ENCODE measurements at places on chromosomes 5 and 9.

- DNase-seq = no peak
Measured at GRCh38 chr5:12615141-12615820, 711.0 kb upstream of the CTNND2 start.

DNA sequence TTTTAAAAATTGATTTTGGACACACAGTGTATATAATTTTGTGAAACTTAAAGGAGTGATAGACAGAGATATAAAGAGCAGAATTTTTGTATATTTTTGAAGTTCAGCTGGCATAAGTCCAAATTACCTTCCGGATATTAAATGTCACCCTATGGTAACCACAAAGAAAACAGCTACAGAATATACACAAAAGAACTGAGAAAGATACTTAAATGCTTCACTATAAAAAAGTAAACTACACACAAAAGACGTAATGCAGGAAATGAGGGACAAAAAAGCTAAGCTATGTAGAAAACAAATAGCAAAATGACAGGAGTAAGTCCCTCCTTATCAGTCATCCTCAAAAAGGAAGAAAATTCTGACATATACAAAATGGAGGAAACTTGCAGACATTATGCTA lies 29.4 kb downstream of the HACD4 start:
- DNase-seq = peak; percentile 4

- DNase-seq = no peak
Measured at GRCh38 chr5:61177716-61178115, 15.4 kb upstream of the SMIM15 start.

- DNase-seq = no peak
Measured at GRCh38 chr9:136189394-136190236, 15.3 kb downstream of the LHX3 start.

GRCh38 chr9:135530146-135530545 lies 8.9 kb downstream of the LCN1 start:
- no peak for DNase-seq

DNA sequence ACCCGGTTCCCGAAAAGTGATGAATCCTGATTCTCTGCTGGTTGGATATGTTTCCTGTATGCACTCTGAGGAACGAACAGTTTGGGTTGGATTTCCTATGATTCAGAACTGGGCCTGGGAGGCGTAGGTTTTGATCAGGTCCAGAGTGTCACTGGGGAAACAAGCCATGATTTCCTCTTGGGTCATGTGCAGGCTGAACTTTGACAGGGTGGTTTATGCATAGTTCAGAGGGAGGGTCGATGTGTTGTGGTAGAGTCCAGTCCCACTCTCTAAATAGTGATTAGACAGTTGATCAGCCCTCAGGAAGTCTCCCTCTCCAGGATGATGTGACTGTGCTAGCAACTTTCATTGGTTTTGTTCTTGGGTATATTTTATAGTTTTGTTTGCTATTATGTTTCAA lies 17.4 kb downstream of the ATG10 start:
- DNase-seq = no peak

DNA sequence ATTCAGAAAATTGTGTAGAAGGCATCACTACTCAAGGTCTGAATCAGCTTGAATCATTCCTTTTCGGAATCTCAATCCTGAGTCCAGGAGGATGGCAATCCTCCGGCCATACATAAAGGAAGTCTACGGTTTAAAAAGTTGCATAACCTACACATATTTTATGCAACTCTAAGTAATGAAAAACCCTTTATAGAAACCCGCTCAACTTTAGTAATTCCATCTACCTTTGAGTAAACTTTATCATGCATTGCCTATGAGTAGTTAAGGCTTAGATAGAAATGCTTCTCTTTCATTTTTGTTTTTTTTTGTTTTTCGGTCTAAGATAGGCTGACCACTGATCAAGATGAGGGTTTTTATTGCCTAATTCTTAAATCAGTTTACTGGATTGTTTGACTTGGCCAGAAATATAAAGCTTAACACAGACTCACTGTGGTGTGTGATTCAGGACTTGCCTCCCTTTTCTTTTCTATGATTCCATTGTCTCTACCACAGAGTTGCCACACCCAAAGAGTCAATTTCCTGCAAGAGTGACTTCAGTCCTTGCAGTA lies 85.0 kb downstream of the LURAP1L start:
- no peak for DNase-seq

DNA sequence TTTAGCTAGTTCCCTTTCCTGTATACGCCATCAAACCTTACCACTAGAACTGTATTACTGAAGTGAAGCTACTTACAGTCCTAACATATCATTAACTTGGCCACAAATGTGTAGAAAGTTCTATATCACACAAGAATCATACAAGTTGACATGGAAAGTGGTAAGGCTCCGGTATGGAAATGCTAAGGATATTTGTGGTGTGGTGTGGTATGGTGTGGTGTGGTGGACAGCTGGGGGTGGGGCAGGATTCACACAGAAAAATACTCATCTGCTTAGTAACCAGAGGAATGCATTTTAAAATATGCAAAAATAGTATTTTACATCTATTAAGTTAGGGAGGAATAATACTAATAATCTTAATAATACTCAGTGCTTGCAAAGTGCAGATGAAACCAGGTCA lies 69.4 kb downstream of the TRPC7 start:
- no peak for DNase-seq
